ENCODE measurements at places on chromosomes 5 and 9. TPM values are rescaled to one million over a fixed set of nuclear protein-coding genes. Genes with fewer than 3 reads are reported as not detected.

- no peak overlapping the region for H3K27ac ChIP-seq
- peaks cover 4% of the 10 kb centered on the region for H3K36me3 ChIP-seq
- peaks cover 27% of the 10 kb centered on the region for H3K4me1 ChIP-seq
Measured at GRCh38 chr5:92644266-92644886, 936.6 kb downstream of the NR2F1-AS1 start.

- peak overlapping the region; percentile 71 for H3K4me3 ChIP-seq
- H3K4me1 ChIP-seq, result peaks cover 45% of the 10 kb centered on the region
- DNase-seq, result peak; percentile 66
- H3K27me3 ChIP-seq, result peaks cover 10% of the 10 kb centered on the region
Measured at GRCh38 chr5:157266286-157267007, 524 bp downstream of the CYFIP2 start.

DNA sequence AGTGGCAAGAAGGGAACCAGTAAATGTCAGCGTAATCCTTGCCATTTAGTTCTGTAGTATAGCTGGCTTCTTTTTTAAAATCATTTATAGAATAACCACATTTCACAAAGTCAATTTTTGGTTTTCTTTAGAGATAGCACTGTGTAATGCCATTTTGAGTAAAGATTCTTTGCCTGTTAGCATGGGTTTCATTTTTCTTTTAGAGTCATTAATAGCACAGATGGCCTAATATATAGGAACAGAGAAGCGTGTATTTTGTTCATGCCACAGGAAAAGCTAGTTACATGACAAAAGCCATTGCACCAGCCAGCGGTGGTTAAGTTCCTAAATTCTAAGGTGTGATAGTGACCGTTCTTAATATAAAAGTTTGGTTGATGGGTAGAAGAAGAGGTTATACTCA lies 1363.9 kb downstream of the MAT2B start:
- H3K27me3 ChIP-seq, result no peaks in the 10 kb centered on the region
- no peak for DNase-seq
- H3K27ac ChIP-seq, result no peak overlapping the region
- no peaks in the 10 kb centered on the region for H3K36me3 ChIP-seq
- no peak overlapping the region for H3K4me3 ChIP-seq

The SV2C gene
- total RNA-seq, result 0.18 TPM

DNA sequence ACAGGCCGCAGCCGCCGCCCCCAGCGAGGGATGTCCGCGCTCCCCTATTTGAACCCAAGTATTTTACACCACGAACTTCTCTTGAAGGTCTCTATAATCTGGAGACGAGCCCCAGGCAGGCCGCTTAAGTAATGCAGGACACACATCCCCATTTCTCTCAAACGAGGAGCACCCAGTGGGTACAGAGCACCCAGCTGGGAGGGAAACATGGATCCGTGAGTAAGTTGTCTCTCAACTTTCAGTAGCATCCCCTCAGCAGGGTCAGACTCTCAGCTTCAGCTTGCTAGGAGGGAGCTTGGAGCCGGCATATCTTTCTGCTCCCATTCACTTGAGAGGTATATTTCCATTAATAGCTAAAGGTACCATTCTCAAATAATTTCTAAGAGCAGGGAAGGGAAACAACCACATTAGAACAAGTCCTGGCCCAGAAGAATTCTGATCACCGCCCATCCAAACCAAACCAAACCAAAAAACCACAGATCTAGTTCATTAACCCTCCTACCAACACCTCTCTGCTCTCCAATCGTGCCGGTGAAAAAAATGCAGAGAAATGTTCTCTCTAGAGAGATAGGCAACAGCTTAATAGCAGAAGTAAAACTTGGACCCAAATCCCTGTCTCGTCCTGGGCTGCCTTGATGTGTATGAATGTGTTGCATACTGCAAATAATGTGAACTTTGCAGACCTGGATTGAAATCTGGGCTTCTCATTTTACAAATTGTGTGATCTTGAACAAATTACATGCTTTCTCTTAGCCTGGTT lies 910 bp downstream of the TDRD7 start:
- no peak for DNase-seq
- H3K27ac ChIP-seq, result peak overlapping the region; percentile 47
- H3K27me3 ChIP-seq, result peaks cover 46% of the 10 kb centered on the region
- H3K4me3 ChIP-seq, result peak overlapping the region; percentile 85
- H3K4me1 ChIP-seq, result peaks cover 13% of the 10 kb centered on the region
- H3K36me3 ChIP-seq, result no peaks in the 10 kb centered on the region

The PFN3 gene
- total RNA-seq, result not detected

The RPL12 gene
- 1,180 TPM for total RNA-seq

- DNase-seq, result no peak
- no peaks in the 10 kb centered on the region for H3K36me3 ChIP-seq
- H3K27me3 ChIP-seq, result peaks cover 2% of the 10 kb centered on the region
Measured at GRCh38 chr5:158951436-158952247, 148.1 kb downstream of the EBF1 start.

GRCh38 chr5:87754009-87754757 lies 341.5 kb upstream of the CCNH start:
- no peaks in the 10 kb centered on the region for H3K36me3 ChIP-seq
- no peak for DNase-seq
- no peaks in the 10 kb centered on the region for H3K4me1 ChIP-seq
- peaks cover 12% of the 10 kb centered on the region for H3K27me3 ChIP-seq

The CER1 gene
- total RNA-seq, result 1.0 TPM

The HEMGN gene
- total RNA-seq, result not detected

The ZNF658 gene
- 6.0 TPM for total RNA-seq

DNA sequence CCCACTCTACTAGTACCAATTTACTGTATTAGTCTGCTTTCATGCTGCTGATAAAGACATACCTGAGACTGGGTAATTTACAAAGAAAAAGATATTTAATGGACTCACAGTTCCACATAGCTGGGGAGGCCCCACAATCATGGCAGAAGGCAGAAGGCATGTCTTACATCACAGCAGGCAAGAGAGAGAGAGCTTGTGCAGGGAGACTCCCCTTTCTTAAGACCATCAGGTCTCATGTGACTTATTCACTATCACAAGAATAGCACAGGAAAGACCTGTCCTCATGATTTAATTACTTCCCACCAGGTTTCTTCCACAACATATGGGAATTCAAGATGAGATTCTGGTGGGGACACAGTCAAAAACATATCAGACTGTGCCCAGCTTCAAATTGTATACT lies 11.5 kb downstream of the UGT3A1 start:
- no peak for DNase-seq
- H3K36me3 ChIP-seq, result peaks cover 4% of the 10 kb centered on the region
- no peak overlapping the region for H3K4me3 ChIP-seq
- H3K4me1 ChIP-seq, result no peaks in the 10 kb centered on the region
- no peak overlapping the region for H3K27ac ChIP-seq

GRCh38 chr9:93655621-93656425 lies 79.4 kb downstream of the PHF2 start:
- H3K4me1 ChIP-seq, result no peaks in the 10 kb centered on the region
- no peak overlapping the region for H3K4me3 ChIP-seq
- no peak overlapping the region for H3K27ac ChIP-seq
- no peaks in the 10 kb centered on the region for H3K27me3 ChIP-seq
- peaks cover 34% of the 10 kb centered on the region for H3K36me3 ChIP-seq

- no peak overlapping the region for H3K27ac ChIP-seq
- H3K4me3 ChIP-seq, result no peak overlapping the region
- DNase-seq, result no peak
- peaks cover 19% of the 10 kb centered on the region for H3K4me1 ChIP-seq
- H3K36me3 ChIP-seq, result no peaks in the 10 kb centered on the region
Measured at GRCh38 chr5:1788200-1788599, 11.4 kb downstream of the MRPL36 start.

DNA sequence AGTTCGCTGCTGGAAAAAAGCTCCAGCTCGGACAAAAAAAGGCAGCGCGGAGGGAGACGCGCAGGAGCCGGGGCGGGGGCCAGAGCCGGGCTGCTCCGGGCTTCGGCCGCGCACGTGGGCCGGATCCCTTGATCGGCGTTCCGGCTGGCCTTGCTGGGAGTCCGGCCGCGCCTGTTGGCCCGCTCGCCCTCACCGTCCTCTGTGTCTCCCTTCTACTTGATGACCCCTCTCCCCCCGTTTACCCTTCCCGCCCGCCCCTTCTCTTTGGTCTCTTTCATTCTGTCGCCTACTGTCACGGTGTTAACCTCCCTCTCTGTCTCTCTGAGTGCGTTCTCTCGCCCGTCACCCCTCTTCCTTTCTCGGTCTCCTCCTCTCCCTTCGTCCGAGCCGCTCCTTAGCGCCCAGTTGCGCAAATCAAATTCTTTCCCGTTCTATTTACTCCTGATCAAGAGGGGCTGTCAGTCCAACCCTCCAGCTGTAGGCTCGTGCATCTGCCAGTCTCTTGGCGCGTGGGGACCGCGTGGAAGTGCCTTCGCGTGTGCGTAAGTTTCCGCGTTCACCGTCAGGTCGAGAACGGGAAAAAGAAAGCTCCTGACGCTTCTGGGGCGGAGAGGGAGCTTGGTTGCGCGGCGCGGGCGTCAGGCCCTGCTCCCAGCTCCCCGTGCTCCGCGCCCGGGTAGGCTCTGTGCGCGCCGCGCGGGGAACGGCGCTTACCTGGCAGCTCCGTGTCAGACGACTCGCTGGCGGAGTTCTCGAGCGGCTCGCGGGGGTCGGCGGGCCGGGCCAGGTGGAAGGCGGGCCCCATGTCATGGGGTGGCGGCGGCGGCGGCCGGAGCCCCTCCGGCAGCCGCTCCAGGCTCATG lies 798 bp downstream of the PITX1 start:
- peak; percentile 58 for DNase-seq
- H3K36me3 ChIP-seq, result peaks cover 4% of the 10 kb centered on the region
- peaks cover 88% of the 10 kb centered on the region for H3K27me3 ChIP-seq
- H3K27ac ChIP-seq, result peak overlapping the region; percentile 95

GRCh38 chr5:89471541-89471940 lies 588.6 kb upstream of the MEF2C start:
- DNase-seq, result no peak
- peaks cover 7% of the 10 kb centered on the region for H3K27me3 ChIP-seq
- H3K36me3 ChIP-seq, result no peaks in the 10 kb centered on the region
- no peak overlapping the region for H3K27ac ChIP-seq
